AG20443 (cell line): ENCODE measurements at places on chromosomes 11 and 22.

DNA sequence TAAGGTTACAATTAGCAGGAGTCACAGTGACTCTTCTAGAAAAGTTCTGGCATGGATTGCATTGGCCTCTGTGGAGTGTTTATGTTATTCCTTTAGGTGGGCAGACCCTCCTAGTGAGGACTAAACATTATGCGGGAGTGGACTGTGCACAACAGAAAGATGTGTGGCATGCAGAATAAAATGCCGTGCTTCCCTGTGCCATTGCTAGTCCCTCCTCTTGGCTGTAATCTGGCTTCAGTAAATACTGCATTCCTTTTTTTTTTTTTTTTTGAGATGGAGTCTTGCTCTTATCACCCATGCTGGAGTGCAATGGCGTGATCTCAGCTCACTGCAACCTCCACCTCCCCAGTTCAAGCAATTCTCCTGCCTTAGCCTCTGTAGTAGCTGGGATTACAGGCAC lies 45.0 kb downstream of the SLC5A1 start:
- DNase-seq: no peak

- peak; percentile 76 for DNase-seq
Observed at GRCh38 chr11:76694664-76695063, 24.1 kb upstream of the LRRC32 start.

DNA sequence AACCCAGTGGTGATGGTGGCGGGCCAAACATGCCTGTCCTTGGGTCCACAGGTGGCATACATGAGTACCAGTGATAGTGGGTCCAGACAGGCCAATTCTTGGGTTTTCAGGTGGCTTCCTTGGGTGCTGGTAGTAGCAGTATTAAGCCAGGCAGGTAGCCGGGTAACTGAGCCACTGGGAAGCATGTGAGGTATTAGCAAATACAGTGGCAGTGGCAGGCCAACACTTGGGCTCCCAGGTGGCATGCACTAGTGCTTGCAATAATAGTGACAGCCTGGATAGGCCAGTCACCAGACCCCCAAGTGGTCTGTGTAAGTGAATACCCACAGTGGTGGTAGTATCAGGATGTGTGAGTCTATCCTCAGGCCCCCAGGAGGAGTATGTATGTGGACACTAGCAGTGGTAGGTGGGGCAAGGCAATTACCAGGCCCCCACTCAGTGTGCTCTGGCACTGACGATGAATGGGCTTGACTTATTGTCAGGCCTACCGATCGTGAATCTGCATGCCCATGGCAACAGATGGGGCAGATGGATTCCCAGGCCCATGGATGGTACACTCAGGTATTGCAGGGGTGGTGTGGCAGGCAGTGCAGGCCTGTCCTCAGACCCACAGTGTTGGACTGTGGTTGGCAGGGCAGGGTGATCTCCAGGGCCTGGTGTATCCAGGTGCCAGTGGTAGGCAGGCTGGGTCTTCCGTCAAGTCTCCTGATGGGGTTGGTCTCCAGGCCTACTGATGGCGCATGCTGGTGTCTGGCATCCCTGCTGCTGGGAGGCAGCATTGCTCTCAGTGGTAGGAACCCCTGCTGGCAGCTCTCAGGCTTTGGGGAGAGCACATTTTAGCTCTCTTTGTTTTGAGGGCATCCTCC lies 840.7 kb downstream of the FAM181B start:
- no peak for DNase-seq

DNA sequence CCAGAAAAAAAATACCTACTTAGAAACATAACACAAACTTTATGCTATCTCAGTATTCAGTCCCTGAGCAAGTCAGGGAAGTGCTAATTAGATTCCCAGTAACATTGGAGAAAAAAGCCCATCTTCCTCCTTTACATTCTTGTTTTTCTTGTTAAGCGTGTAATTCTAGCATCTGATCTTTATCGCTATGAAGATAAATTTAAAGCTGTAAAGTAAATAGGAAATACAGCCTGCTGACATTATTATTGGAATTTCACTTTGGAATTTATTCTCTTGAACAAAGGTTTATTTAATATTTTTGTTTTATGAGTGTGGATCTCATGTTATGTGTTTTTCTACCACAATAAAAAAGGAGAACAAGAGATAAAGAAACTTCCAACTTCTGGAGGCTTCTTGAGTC lies 13.9 kb downstream of the ALKBH3 start:
- no peak for DNase-seq

DNA sequence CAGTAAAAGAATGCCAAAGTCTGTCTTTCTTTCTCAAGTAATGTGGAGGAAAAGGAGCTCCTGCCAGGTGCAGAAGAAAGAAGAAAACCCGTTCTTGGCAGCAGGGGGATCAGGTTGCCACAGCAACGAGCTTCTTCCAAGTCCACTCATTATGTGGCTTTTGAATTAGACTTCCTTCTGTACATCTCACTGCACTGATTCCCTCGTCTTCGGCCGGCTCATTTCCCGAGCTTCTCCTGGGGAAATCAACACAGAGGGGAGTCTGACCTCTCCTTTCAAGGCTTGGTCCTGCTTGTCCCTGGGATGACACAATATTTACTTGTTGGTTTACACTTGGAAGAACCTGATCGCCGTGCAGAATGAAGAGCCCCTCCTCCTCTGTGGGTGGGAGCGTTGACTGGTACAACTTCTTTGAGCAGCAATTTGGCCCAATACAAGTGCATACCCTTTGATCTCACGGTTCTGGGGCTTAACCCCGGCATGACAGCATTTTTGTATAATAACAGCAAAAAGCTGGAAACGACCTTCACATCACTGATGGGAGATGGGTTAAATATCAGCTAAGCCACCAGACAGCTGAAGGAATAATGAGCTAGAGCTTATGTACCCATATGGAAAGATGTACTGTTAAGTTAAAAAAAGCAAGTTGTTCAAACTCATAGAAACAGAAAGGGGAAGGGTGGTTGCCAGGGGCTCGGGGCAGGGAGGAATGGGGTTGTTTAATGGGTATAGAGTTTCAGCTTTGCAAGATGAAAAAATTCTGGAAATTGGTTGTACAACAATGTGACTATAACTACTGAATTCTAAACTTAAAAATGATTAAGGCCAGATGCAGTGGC lies 35.4 kb downstream of the MCHR1 start:
- DNase-seq: peak; percentile 50

DNA sequence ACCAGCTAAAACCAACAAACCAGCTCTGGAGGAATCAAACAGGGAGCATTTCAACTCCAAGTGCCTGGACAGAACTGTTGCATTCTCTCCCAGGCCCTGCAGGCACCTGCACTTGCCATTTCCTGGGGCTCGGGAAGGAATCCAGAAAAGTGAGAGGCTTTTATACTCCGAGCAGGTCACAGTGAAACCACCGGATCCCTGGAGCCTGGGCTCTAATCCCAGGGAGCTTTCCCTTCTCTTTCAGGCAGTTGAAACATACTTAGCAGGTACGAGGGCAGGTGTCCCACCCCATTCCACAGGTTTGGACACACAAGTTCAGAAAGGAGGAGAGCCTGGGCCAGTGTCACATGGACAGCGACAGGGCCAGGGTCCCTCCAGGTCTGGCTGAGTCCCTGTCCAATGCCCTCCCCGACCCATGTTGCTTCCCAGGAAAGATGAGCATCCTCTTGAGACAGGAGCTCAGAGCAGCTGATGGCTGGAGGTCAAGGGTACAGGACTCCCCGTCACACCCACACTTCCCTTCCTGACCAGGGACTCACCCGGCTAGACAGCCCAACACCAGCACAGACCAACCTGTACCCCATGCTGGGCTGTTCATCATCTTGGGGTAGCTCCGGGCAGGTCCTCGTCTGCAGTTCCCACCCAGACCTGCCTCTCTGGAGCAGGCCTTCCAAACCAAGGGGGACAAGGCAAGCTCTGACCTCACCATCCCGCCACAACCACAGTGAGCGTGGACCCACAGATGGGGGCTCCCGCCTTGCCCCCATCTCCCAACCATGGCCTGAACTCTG lies 49.9 kb upstream of the CD5 start:
- no peak for DNase-seq

- DNase-seq: peak; percentile 27
Observed at GRCh38 chr11:122517403-122518379, 137.8 kb upstream of the UBASH3B start.

DNA sequence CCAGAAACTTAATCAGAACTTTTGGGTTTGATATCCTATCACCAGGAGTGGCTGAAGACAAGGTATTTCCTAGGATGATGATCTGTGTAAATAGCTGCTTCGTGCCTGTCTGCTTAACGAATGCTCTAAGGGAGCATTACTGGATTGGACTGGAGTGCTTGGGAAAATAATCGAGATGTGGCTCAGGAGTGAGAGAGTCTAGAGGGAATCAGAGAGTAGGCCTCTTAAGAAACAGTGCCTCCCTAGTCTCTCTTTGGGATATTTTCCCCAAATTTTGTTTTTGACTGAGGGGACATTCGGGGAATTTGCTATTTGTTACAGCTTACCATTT lies 2.5 kb downstream of the MAML2 start:
- peak; percentile 22 for DNase-seq

- no peak for DNase-seq
Observed at GRCh38 chr11:35932681-35933319, 11.1 kb upstream of the LDLRAD3 start.

DNA sequence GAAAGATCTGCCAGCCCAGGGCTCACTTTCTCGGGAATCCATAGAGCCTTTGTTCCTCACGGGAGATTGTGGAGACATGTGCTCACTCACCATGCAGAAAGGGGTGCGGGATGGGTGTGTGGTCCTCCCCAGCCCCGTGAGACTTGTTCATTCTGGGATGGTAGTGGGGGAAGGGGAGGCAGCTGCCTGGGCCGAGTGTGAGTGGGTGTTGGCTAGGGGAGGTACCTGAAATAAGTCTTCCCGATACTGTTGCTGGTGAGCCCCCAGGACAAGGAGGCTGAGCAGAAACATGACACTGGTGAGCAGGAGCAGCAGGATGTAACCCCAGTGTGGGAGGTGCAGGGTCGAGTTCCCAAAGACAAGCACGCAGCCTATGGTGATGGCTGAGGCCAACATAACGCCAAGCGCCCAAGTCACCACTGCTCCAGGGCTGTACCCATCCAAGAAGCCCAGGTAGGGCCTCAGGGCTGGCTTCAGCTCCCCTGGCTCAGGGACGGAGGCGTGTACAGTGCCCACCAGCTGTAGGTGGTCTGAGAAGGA lies 2.8 kb downstream of the SLC7A4 start:
- DNase-seq: no peak

DNA sequence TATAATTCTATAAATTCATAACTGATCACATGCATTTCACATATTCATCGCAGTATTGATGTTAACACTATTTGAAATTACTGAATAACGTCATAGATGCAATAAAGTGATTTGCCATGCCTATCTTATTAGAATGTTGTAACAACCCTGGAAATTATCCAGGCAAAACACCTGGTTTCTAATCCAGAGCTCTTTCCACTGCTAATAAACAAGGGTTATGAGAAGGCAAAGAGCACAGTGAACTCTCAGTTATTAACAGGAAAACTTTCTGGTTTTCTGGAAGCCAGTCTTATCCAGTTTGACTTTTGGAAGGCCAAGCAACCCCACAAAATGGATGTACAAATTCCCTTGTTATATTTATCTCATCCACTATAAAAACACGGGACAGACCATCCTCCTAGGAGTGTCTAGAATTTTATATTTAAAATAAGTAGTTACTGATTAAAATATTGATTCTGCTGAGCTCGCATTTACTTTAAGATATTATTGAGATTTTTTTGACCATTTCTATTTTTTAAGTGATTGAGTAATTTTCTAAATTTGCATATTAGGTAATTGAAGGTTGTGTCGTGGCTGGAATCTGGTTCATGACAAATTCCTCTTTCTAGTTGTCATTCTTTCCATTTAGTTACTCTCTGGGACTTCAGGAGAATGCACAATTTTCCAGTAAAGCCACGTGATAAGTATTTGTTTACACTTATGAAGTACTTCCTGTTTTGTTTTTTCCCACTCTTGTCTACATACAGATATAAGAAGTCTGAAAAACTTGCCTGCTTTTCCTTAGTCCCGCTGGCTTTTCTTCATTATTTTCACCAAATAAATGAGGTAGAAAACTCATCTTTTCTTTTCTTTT lies 47.9 kb downstream of the DCUN1D5 start:
- no peak for DNase-seq

DNA sequence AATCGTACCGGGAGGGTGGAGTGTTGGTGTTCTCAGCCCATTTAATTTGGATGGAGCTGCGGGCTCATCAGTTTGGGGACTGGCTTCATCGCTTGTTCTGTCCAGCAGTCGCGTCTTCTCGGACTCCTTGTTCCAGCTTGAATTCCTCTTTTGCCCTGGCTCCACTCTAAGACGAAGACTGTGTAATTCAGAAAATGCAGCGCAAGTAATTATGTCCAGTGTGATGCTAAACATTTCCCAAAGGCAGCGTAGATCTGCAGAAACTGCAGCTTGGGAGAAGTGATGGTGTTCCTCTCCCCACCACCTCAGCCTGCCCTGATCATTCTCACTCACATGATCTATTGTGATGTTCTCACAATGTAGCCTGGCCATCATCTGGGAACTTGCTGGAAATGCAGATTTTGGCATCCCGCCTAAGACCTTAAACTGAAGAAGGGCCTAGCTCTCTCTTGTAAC lies 666 bp downstream of the SLC25A18 start:
- DNase-seq: peak; percentile 68

DNA sequence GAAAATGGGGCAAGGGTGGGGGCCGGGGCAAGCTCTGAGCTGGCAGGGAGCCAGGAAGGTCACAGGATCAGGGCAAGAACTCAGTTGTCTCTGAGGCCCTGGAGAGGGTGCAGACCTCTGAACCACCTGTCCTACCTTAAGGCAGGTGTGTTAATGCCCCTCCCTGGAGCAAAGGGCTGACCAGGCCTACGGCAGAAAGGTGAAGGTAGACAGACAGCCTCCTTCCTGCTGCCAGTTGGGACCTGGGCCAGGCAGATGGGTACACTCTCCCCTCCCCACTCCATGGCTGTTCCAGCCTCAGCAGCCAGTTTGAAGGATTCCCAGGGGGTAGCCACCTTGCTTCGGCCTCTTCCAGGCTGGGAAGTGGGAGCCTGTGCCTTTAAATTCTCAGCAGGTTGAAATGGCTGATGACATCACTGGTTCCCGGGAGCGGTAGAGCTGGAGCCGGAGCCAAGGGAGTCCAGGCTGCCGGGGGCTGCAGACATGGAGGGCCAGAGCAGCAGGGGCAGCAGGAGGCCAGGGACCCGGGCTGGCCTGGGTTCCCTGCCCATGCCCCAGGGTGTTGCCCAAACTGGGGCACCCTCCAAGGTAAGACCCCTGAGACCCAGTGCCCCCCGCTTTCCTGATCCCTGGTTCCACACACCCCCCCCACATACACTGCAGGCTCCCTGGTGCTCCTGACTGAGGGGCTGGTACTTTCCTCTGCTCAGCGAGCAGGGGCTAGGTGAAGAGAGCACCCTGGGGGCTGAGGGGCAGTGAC lies at the start of gene INPP5J:
INPP5J (plus strand) TSS at position 435 of the 760 bp plus-strand sequence; CDS start at position 484, 49 bp downstream.
- peak; percentile 84 for DNase-seq

- DNase-seq: no peak
Observed at GRCh38 chr11:121657146-121657545, 204.4 kb upstream of the SORL1-AS1 start.

DNA sequence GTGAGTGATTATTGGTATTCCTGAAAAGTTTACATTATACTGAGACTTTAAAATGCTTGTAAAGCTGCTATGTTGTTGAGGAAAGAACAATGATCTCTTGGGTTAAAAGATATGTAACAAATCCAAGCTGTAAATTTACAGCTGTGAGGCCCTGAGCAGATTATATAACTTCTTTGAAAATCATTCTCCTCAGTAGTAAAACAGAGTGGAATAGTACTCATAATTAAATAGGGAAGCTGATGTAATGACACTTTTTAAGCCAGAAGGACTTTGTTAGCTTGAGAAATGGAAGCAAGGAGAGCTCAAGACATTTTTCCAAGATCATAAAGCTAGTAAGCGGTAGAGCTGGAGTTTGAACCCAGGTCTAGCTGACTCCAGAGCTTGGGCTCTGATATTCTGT lies 363.9 kb downstream of the TMEM135 start:
- no peak for DNase-seq
